Mammary epithelial cell (primary cell): ENCODE measurements at places on chromosomes 13 and 19. TPM values are rescaled to one million over a fixed set of nuclear protein-coding genes. Genes with fewer than 3 reads are reported as not detected.

Gene ICAM3
- total RNA-seq: 7.1 and 10.2 TPM in 2 replicates

Gene SLC8A2
- total RNA-seq: under 0.01 TPM

GRCh38 chr19:20162821-20163220, 4.2 kb upstream of the ZNF486 start:
- no peak for DNase-seq

Gene CASP14
- total RNA-seq: 3.7 and 27.6 TPM in 2 replicates

- peak; percentile 70 for DNase-seq
Observed at GRCh38 chr13:42814868-42815267, 33.5 kb downstream of the FAM216B start.

- peak; percentile 57 for DNase-seq
Observed at GRCh38 chr13:79385694-79386093, 20.4 kb downstream of the RBM26 start.

DNA sequence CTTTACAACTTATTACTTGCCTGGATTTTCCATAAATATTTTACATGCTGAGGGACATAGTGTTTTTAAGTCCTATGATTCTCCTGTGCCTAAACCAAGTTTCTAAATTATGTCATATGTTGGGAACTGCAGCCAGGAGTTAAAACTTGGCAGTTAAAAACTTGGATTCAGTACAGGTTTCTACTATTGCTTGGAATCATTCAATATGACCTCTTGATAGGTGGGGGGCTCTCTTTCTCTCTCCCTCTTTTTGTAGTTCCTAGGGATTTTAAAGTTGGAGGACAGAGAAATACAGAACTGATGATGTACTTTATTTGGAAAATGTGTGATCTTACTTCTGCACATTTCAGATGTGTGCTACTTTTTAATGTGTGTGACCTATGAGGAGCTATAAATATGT, 4.7 kb downstream of the CSNK1A1L start:
- no peak for DNase-seq

Gene GATAD2A
- total RNA-seq: 109 and 111 TPM in 2 replicates

Gene PLVAP
- total RNA-seq: not detected

- no peak for DNase-seq
Observed at GRCh38 chr19:58400316-58400915, 5.0 kb downstream of the RNF225 start.

- no peak for DNase-seq
Observed at GRCh38 chr19:46603752-46604231, 2.7 kb downstream of the CALM3 start.

Gene THSD8
- total RNA-seq: not detected

DNA sequence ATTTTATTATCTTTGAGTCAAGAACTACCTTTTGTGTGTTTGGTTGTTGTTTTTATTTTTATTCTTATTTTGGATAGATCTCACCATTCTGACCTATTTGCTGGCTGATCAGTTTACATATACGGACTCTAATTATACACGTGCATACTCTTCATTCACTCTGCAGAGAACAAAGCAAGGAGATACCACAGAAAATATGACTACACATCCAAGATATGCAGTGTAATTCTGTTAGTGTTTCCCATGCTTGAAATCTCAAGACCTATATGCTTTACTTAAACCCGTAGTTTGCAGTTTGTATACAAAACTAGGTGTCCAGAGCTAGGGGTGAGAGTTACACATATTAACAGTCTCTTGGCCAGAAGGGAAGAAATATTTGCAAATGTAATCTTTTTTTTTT, 205.5 kb downstream of the DCLK1 start:
- DNase-seq: no peak

DNA sequence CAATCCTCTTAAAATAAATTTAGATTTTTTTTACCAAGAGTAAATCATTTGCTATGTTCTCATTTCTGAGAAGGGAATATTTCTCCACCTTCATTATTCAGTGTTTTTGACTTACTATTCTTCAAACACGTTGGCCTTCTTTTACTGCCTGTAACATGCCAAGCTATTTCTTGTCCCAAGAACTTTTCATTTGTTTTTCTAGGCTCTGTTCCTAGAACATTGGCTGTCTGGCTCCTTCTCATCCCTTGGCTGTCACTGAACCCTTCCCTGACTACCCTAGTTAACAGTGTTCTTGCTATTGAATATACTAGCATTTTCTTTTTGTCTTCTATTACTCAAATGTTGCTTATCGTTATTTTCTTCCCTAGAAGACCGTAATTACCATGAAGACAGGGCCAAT, 248.1 kb downstream of the ITGBL1 start:
- no peak for DNase-seq

- DNase-seq: peak; percentile 41
Observed at GRCh38 chr19:52923778-52924593, 758 bp upstream of the ZNF888 start.

DNA sequence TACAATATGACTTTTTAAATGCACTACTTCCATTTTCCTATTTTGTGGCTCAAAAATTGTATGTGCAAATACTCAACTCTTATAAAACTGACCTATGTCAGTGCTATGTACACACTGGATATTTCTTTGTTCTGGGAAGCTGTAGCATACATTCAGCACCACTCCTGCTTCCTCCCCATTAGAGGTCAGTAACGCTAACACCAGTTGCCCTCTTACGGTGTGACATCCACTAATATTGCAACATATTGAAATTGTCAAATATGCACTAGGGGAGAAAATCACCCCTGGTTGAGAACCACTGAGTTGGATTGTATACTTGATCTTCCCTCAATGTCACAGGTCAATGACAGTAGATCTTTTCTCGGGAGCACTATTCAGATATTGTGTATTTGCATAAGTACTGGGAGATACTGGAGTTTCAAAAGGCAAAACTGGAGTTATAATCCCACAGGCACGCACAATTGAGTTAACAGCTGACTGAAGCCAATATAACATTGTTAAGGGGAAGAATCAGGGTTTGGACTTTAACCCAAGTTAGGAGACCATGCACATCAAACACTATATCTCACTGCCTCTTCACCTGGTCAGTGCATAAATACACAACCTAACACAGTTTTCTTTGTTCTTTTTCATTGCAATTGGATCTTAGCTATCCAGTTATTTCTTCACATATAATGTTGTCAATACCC, 1276.5 kb upstream of the MIR17HG start:
- no peak for DNase-seq

DNA sequence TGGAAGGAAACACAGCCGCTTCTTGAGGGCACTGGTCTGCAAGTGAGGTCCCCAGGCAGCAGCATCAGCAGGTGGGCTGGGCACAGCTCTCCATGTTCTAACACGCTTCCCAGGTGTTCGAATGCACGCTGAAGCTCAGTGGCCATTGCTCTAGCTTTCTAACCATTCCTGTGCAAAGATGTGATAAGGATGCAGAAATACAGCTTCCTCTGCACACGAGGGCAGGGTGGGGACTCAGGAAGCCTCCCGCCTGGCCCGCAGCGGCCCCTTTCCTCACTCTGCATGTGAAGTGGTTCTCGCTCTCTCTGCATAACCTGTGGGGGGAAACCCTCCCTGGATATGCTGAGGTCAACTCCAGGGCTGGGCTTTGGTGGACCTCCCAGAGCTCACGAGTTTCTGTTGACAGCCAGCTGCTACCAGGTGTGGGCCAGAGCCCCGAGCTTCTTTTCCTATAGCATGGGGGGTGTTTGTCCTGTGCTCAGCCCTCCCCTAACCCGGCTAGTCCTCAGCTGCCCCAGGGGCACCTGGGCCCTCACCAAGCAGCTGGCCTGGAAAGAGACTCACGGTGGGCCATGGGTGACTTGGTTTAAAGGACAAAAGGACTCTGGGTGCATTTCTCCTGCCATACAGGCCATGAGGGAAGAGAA, 168.2 kb downstream of the TEX29 start:
- no peak for DNase-seq

Gene NXNL1
- not detected in 2 replicates for total RNA-seq

Gene CBY2
- not detected for total RNA-seq

Gene HNRNPA1L2
- 9.3 and 9.6 TPM in 2 replicates for total RNA-seq

DNA sequence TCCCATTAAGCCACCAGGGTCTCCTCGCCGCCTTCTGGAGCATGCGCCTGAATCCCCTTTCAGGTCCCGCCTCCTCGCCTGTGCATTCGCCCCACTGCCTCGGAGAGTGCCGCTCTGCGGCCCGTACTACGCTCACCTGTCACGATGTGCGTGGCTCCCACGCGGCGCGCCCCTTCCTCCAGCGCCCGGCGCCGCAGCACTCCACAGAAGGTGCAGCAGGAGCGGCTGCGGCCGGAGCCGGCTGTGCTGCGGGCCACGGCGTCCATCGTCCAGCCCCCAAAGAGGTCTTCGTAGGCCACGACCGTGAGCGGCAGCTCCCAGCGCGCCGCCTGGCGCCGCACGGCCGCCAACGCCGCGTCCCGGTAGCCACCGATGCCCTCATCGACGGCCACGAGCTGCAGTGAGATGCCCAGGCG, 4.3 kb downstream of the CTU1 start:
- no peak for DNase-seq

- no peak for DNase-seq
Observed at GRCh38 chr13:35996360-35996759, 134.8 kb downstream of the DCLK1 start.

DNA sequence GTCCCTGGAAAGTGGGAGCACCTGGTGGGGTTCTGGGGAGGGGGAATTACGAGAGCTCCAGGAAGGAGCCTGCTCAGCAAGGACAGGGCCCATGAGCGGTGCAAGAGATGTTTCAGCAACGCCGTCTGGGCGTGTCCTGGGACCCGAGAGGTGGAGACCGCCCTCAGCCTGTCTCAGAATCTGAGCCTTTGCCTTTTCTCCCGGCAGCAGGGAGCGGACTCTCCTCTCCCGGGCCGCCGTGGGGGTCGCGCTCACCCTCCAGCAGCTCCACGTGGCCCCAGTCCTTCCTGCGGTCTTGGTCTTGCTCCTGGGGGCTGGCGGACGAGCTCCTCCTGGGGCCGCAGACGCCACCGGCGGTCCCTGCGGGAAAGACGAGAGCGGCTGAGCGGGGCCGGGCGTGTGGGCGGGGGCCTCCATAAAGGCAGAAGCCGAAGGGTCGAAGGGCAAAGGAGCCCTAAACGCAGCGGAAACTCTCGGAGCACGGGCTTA, 714 bp downstream of the POLRMT start:
- DNase-seq: peak; percentile 47

GRCh38 chr13:99691552-99691951, 190.3 kb downstream of the TM9SF2 start:
- DNase-seq: no peak

GRCh38 chr19:772730-773436, 22.0 kb downstream of the MISP start:
- DNase-seq: no peak

DNA sequence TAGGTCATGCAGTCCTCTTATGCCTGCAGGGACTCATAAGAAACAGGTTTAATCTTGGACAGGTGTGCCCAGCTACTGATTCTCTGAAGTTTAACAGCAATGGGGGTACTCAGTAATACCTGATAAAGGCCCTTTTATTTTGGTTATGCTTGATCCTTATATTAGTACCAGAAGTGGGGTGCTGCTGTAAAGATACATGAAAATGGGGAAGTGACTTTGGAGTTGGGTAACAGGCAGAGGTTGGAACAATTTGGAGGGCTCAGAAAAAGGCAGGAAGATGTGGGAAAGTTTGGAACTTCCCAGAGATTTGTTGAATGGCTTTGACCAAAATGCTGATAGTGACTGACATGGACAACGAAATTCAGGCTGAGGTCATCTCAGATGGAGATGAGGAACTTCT, 14.6 kb upstream of the TMTC4 start:
- DNase-seq: no peak

- DNase-seq: no peak
Observed at GRCh38 chr13:96011291-96011872, 41.8 kb downstream of the UGGT2 start.

DNA sequence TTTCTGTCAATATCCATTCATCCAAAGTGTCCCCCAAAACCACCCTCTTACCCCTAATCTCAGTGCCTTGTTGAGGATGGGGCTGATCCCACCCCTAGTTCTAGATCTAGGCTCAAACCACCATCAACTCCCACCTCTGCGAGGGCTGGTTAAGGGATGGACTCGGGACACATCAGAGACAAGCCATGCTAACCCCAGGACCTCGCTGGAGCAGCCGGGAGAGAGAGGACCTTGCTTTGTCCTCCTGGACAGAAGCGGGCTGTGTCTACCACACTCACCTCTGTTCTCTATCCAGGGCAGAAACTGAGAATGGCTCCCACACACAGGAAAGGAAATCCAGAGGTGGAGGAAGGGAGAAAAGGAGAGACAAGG, 90.8 kb upstream of the UQCRFS1 start:
- no peak for DNase-seq

- DNase-seq: no peak
Observed at GRCh38 chr13:94414708-94415107, 64.8 kb downstream of the DCT start.

DNA sequence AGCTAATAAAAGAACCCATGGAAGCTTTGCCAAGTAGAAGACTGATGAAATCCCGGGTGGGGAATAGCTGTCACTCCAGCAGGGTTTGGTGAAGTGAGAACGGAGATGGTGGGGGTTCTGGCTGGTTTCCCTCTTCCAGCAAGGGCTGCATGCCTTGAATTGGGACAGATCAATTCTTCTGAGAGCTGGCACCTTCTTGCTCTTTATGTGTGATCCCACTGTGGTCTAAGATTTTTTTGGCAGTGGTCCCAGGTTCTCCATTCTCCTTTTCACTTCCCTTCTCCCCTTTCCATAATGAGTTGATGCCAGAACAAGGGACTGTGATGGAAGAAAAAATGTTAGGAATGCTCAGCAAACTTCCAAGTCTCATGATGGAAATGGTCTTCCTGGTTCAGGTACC, 50.0 kb downstream of the TNFSF11 start:
- DNase-seq: no peak

DNA sequence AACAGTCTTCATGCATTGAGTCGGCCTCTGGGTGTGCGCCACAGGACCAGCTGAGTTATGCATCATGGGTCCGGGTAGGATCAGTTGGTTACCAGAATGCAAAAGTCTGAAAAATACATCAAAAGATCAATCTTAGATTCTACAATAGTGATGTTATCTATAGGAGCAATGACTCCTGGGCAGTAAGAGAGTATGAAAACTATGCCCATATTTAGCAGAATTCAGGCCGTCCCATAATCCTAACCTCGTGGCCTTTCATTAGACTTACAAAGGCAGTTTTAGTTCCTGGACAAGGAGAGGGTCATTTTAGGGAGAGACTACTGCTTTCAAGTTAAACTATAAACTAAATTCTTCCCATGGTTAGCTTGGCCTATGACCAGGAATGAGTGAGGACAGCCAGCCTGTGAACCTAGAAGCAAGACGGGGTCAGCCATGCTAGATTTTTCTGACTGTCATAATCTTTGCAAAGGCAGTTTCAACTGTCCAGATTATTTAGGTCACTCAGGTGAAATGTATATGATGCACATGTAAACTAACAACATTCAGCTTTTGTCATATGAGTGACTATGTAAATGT, 11.8 kb upstream of the CDADC1 start:
- no peak for DNase-seq
